ENCODE measurements at places on chromosomes 5 and 9.

GRCh38 chr9:98656511-98656910 is 52.2 kb downstream of the GABBR2 start:
- DNase-seq, result no peak

GRCh38 chr9:130663258-130663976 is 977 bp upstream of the PRDM12 start:
- no peak for DNase-seq

GRCh38 chr5:171724468-171725204 is 61.0 kb upstream of the SMIM23 start:
- DNase-seq, result no peak

GRCh38 chr5:135439231-135440205 is 7.6 kb downstream of the DCANP1 start:
- no peak for DNase-seq

DNA sequence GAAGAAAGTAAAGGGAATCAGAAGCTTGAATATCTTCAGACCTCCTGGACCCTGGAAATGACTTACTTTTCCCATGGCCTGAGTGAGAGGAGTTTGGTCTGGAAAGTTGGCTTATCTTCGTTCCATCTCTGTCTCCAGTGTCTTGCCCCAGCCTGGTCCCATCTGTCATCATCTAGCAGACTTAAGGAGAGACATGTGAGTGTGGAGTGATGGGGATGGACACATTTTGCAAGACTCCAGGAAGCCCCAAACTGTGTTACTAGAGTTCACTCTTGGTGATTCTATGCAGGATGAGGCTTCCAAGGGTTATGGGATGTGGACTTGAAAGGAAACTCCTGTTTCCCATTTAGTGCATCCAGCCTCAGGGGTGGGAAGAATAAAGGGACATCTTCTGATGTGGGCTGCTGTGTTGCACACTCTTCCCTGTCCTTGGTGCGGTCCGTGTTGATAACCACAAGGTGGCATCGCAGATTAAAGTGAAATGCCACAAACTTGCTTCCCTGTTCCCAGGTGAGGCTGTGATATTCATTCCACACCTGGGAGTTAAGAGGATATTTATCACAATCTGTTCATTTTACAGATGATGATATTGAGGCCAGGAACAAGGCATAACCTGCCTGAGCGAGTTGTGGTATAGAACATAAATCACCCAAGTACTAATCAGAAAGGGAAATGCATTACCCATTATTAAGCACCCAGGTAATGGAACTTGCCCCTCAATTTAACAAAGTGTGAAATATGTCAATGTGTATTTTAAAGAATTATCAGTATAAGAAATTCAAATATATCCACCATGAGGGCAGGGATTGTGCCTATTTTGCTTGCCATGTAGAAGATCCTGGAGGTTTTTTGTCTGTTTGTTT is 269.9 kb upstream of the PAPPA start:
- DNase-seq, result no peak

GRCh38 chr9:99234618-99235017 is 12.5 kb downstream of the SEC61B start:
- no peak for DNase-seq

DNA sequence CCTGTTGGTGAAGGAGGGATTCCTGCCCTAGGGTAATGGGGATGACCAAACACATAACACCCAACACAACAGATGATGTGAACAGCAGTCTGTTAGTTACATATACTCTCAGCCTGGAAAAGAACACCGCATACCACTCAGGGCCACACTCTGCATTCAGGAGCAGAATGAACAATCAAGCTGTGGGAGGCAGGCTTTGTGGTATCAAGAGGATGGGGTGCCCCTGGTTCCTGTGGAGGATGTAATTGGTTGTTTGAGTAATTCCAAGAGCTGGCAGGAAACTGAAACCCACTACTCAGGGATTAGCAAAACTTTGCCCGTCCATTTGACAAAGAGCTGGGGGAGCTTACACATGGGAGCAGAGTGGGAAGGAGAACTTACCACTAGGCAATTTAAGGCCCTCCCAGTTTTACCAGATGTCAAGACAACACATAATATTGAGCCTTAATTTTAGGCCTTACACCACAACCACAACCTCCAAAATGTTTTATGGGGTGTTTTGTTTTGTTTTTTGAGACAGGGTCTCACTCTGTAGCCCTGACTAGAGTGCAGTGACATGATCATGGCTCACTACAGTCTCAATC is 15.6 kb upstream of the PRKAA1 start:
- peak; percentile 70 for DNase-seq

DNA sequence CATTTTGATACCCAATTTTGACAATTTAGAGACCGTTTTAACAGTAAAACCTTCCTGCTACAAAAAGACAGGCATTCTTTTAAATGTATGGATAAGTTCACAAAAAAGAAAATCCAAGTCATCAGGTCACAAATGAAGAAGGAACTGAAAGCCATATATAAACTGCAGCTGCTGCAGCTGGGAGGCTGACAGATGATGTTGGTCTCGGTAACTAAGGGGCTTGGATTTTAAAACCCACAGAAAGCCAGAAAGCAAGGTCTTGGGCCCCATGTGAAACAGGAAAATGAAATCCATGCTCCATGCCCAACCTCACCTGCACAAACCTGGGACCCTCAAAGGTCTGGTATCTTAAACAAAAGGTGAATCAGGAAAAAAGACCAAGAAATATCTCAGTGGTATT is 15.7 kb upstream of the C5orf34 start:
- no peak for DNase-seq

DNA sequence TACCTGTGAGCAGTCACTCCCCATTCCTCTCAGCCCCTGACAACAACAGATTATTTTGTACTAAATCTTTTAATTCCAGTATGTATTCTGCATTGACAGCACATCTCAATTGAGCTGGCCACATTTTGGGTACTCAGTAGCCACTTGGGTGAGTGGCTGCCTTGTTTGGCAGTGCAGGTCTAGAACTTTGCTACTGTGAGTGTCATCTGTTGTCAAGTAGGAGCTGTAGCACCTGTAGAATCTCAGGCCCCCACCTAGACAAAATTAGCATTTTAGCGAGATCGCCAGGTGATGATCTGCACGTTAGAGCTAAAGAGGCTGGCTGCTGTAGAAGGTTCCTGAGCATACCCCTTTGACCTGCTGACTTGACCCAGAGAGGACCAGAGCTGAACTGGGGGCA is 44.4 kb upstream of the CPEB4 start:
- no peak for DNase-seq

- DNase-seq, result no peak
These were observed 50.5 kb downstream of the CXXC5 start for GRCh38 chr5:139698490-139699146.

GRCh38 chr5:177545487-177546257 is 8.7 kb downstream of the FAM193B start:
- no peak for DNase-seq

- DNase-seq, result no peak
These were observed 83.5 kb upstream of the MINAR2 start for GRCh38 chr5:129664336-129664937.

GRCh38 chr5:32504329-32504988 is 59.9 kb upstream of the ZFR start:
- no peak for DNase-seq

DNA sequence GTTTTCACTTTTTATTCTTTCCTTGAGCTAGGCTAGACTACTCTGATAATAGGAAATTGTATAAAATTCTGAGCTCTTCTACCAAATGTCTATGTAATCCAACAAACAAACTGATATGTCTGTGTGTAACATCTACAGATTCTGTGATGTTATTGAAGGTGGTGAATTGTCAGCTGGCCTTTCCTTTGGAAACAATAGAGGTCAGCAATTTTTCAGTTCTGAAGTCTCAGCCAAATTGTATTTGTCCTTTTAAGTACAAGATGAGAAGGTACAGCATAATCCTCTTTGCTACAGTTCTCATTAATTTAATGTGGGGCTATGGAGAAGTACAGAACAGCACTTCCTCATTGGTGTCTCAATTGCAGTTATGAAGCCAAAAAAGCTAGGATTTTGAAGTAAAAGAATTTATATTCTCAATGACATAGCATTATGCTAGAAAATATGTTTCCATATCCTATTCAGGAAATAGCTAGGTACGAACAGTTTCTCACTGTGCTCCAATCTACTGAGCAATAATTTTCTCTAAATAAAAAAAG is 198.0 kb downstream of the HINT1 start:
- DNase-seq, result no peak

DNA sequence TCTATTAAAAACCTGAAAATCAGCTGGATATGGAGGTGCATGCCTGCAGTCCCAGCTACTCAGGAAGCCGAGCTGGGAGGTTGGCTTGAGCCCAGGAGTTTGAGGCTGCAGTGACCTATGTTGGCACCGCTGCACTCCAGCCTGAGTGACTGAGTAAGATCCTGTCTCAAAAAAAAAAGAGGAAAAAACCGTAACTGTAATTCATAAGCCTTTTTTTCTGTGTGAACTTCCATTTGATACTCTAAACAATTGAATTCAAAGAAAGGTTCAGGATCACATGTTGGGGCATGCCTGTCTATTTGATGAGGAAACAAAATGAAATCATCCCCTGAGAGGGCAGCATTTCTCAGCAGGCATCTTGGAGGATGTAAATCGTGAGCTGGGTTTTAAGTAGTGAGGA is 38.8 kb downstream of the ITGA2 start:
- no peak for DNase-seq

DNA sequence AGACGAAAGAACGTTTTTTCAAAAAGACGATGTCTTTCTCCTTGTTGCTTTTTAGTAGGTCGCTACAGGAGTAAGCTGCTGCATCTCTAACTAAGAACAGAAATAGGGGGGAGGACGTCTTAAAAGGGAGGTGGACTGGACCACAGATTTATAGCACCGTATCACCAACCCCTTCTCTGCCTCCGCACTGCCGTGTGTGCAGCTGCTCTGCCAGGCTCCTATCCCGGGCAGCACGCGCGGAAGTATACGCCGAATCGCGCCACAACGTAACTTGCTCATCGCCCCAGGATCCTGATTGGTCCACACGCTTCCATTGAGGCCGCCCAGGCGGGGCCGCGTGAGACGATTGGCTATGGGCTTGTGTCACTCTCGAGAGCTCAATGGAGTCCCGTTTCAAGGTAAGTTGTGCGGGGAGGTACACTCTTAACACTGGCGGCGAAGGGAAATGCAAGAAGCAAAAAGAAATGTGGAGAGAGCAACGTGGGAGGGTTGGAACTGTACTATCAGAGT is at the start of gene ELAVL2:
TSS of gene ELAVL2 (minus strand) at position 121 of the 510 bp plus-strand sequence. CDS start 64,006 bp downstream, outside the sequence.
- no peak for DNase-seq

GRCh38 chr5:176790941-176791340 is 19.4 kb upstream of the UNC5A start:
- DNase-seq, result no peak

- DNase-seq, result no peak
These were observed 14.8 kb downstream of the PDGFRB start for GRCh38 chr5:150140830-150141229.

GRCh38 chr9:97900738-97901565 is 21.3 kb downstream of the TRMO start:
- no peak for DNase-seq

GRCh38 chr5:170303549-170303948 is 6.0 kb upstream of the LCP2 start:
- no peak for DNase-seq

Measured in T-helper 2 cell treated with Interferon-gamma antibody and Interleukin-4, amounts not matched to agents 5 μg/mL and 100 μg/mL, for 36 hours (primary cell).